Activated T-cell treated with anti-CD3 and anti-CD28 coated beads for 24 hours (primary cell): ENCODE measurements at places on chromosomes 13 and 19.

DNA sequence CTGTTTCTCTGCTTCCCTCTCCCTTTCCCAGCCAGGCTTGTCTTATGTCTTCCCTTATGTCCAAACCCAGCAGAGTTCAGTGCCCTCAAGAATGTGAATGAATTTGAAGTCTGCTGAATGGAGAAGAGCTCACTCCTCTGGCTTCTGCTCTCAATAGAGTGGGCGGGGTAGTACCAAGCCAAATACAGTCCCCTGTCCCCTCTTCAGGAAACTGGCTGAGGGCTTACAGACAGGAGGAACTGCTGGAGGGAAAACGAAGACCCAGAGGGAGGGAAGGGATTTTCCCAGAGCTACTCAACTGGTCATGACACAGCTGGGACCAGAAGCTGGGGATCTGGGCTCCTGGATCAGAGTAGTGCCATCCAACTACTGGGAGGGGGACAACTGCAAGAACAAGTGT lies 32.9 kb upstream of the POU2F2 start:
- DNase-seq, result no peak

GRCh38 chr13:79880818-79881217 lies 399.9 kb downstream of the NDFIP2 start:
- DNase-seq, result no peak

DNA sequence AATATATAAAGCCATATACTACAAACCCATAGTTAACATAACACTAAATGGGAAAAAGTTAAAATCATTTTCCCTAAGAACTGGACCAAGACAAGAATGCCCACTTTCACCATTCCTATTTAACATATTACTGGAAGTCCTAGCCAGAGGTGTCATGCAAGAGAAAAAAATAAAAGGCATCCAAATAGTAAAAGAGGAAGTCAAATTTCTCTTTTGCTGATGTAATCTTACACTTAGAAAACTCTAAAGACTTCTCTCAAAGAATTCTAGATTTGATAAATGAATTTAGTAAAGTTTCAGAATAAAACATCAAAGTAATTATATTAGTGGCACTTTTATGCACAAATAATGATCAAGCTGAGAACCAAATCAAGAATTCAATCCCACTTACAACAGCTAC lies 678.9 kb upstream of the SLITRK5 start:
- DNase-seq, result no peak

DNA sequence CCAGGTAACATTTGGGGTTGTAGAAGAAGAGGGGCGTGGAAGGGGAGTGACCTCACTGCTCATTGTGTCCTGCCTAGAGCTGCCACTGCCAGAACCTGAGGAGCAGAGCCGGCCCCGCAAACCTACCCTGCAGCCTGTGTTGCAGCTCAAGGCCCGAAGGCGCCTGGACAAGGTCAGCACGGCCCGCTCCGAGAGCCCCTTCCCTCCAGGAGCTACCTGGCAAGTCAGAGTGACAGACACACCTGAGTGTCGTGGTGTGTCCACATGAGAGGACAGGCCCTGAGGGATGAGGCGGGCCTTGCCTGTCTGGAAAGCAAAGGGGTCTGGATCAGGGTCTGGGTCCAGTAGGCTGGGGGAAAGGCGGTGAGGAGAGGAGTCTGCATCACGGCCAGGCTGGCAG lies 6.8 kb downstream of the KMT2B start:
- DNase-seq, result no peak

DNA sequence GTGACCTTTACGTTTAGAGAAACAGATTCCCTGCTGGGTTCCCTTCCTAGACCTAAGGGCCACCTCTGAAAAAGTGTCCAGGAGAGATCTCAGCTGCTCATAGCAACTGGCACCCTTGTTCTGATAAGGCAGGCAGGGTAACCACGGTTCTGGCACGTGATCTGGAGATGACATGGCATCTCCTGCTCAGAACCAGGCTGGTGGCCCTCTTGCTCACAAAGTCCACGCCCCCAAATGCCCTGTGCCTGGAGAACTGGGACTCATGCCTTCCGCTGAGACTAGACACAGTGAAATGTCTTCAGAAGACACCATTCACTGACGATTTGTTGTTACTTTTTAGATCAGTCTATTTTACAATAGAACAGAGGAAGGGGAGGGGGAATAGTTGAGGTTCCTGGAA lies 174.1 kb downstream of the ZNF536 start:
- DNase-seq, result no peak

DNA sequence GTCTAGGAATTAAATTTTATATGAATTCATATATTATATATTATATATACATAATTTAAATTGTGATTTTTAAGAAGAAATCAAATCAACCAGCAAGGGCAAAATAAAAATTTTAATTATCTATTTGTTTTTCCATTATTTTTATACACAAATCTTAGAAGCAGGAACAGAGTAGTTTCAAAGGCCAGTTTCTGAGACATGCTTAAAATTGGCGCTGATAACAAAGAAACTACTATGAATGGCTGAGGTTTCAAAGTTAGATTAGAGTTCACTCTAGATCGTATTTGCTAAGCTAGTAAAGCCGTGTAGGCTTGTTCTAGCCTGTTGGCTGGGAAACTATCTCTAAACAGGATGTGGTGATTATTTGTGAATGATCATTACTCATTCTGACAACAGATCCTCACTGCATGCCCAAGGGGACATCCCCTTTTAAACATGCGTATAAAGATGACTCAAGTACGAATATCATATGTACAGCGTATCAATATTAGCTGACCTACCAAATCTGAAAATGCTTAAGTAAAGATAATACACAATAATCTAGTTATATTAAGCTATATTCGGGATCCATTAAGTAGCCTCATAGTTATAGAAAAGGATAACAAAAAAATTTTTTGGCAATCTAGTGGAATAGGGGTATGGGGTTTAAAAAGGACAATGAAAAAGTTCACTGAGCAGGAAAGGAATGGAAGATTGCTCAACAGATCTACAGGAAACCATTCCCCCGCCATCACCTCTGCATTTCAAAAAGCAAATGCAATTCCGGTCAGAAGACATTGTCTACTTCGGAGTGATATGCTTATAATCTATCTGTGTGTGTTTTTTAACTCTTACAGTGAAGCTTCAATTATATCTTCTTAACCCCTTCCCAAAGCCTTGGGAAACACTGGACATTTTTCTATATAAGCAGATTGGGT lies 150.1 kb downstream of the SHISA2 start:
- DNase-seq, result peak; percentile 19

- DNase-seq, result no peak
These were observed 2.0 kb upstream of the ZIC2 start for GRCh38 chr13:99979453-99980200.

DNA sequence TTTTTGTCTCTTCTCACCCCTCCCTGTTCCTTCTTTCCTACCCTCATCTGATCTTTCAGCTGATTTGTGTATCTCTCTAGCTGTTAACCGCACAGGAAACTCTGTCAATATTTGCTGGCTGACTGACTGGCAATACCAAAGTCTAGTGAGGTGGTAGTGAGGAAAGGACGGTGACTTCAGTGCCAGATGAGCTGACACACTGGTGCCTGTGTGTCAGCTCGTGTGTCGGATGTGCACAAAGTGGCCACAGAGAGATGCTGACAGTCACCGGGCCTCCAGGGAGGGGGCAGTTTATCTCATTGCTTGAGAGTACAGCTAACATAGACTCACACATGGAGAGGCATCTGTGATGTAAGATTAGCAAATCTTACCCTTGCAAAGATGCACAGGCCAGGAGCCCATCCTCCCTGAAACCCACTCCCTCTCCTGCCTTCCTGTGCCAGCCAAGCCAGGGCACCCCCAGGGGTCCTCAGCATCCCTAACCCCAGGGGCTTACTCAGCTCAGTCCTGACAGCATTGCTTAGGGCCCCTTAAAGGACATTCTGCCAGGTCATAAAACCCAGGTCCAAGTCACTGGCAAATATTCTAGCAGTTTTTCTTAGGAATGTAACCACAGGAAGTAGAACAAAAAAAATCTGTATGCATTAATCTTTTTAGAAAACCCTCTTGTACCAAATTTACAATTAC lies 80.2 kb downstream of the SHISA2 start:
- DNase-seq, result no peak

DNA sequence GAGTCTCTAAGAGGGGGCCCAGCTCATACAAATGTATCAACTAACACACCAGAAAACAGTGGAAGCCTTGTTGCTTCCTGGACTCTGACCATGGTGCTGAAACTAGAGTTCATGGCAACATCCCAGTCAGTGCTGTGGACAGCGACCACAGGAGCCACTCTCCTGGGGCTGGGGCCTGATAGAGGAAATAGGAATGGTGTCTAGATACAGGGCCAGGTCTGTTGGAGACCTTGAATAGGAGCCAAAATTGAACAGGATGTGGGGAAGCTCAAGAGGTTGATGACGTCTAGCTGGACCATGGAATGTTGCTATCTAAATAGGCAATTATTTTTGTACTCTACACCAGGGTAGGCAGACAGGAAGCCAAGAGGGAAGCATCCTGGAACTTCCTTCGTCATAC lies 21.7 kb downstream of the LILRB4 start:
- DNase-seq, result no peak

- DNase-seq, result no peak
These were observed 184.0 kb downstream of the SLC7A1 start for GRCh38 chr13:29411481-29411880.
